ENCODE measurements at places on chromosomes 13 and 19.

- no peak for DNase-seq
Observed at GRCh38 chr13:99509479-99509878, 8.2 kb downstream of the TM9SF2 start.

GRCh38 chr13:113947311-113948033 is 26.4 kb downstream of the C13orf46 start:
- no peak for DNase-seq

GRCh38 chr13:60164234-60164889 is 634 bp upstream of the DIAPH3 start:
- DNase-seq: no peak

GRCh38 chr19:6728346-6728745 is 7.9 kb upstream of the C3 start:
- DNase-seq: no peak

DNA sequence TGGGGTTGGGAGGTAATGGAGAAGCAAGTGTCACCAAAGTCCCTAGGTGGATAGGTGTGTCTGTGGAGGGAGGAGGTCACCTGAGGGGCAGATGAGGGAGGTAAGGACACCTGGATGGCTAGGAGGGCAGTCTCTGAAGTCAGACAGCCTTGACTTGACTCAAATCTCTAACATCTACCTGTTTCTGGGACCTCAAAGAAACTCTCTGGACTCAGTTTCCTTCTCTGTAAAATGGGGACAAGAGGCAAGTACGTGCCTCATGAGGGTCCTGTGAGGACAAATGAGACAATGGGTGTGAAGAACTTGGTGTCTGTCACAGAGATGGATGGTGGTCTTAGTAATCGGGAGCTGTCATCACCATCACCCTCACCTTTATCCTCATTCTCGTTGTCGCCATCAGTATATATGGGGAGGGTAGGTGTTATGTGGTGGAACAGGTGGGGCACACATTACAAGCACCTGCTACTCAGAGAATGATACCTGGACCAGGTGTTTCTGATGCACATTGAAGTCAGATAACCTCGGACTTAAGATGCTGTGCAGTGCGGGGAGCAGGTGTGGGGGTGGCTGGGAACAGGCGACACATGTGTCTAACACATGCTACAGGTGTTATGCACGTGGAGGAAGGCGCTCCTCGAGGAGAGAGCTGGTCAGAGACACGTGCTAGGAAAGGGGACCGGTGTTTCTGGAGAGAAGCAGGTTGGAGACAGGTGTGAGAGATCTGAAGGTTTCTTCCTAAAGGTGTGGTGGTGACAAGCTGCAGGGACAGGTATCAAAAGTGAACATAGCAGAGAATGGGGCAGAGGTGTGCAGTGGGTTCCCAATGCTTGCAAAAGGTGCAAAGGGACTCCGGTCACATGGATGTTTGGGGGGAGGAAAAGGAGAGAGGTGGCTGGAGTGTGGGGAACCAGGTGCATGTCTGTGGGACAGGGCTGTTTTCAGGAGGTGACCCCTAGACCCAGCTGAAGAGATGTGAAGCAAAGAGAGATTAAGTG is 3.8 kb downstream of the ERFL start:
- DNase-seq: no peak

DNA sequence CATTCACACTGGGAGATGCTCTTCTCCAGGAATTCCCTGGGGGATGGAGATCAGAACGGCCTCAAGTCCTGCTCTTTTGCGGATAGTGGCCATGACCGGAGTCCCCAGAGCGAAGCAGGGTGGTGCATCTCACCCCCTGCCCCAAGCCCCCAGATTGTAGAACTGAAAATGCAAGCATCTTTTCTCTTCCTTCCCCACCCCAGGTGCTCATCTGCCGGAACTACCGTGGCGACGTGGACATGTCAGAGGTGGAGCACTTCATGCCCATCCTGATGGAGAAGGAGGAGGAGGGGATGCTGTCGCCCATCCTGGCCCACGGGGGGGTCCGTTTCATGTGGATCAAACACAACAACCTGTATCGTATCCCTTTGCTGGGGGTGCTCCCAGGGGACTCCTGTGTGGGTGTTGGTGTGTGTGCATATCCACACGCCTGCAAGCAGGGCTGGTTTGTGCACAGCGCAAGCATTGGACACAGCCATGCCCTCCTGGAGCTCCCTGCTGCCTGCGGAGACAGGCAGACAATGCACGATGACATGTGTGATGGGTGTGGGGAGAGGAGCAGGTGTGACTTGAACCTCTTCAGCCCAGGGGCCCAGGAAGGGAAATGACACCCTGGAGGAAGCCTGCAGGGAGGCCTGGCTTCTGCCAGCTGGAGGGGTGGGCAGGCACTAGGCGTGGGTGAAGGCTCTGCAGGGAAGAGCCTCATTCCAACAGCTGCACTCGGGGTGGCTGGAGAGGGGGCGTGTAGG is 5.7 kb downstream of the AP1M1 start:
- DNase-seq: no peak

GRCh38 chr19:16328824-16329482 is 4.3 kb downstream of the KLF2 start:
- DNase-seq: no peak

DNA sequence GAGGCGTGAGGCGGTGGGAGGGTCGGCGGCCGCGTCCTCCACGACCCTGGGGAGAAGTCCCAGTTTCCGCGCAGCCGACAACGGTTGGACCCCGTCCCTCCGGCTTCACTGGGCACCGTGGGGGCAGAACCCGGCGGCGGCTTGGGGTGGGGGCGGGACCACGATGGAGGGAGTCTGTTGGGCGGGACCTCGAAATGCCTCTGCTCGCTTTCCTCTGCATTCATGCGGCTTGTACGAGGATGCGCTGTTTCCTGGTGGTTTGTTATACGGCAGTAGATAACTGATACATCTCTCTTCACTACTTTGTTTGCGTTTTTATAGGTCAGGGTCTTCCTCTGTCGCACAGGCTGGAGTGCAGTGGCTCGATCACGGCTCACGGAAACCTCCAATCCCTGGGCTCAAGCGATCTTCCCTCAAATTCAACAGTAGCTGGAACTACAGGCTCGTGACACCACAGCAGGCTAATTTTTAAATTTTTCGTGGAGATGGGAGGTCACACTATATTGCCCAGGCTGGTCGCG is 24.6 kb upstream of the ZNF846 start:
- DNase-seq: no peak

DNA sequence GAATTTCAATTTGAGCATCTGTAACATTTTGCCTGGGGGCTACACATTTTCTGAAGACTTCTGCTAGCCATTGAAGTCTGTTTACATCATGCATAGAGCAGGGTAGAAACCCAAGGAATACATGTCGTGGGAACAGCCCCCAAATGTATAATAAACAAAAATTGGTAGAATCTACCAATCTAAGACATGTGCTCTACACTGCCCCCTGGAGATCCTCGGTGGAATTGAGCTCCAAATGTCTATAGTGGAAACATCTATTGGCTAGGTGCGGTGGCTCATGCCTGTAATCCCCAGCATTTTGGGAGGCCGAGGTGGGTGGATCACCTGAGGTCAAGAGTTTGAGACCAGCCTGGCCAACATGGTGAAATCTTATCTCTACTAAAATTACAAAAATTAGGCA is 57.3 kb downstream of the MBD3L2B start:
- DNase-seq: no peak

GRCh38 chr13:112674412-112675365 is 15.1 kb upstream of the ATP11A start:
- DNase-seq: no peak

DNA sequence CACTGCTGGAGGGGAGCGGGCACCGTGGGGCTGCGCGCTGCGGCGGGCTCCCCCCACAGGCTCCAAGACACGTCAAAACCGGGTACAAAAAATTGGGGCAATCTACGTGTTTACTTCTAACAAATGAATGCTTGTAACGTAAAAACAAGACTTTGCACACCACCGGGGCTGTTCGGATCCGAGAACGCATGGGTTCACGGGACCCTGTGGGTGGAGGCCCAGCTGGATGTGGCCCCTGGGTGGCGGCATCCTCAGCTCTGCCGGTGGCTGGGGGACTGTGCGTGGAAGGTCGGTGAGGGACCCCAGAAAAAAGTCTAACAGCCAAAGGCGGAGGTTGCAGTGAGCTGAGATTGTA is 10.3 kb upstream of the SLC7A10 start:
- no peak for DNase-seq

Measured in retinal pigment epithelial cell (primary cell).